ENCODE measurements at places on chromosomes 12 and 14.

DNA sequence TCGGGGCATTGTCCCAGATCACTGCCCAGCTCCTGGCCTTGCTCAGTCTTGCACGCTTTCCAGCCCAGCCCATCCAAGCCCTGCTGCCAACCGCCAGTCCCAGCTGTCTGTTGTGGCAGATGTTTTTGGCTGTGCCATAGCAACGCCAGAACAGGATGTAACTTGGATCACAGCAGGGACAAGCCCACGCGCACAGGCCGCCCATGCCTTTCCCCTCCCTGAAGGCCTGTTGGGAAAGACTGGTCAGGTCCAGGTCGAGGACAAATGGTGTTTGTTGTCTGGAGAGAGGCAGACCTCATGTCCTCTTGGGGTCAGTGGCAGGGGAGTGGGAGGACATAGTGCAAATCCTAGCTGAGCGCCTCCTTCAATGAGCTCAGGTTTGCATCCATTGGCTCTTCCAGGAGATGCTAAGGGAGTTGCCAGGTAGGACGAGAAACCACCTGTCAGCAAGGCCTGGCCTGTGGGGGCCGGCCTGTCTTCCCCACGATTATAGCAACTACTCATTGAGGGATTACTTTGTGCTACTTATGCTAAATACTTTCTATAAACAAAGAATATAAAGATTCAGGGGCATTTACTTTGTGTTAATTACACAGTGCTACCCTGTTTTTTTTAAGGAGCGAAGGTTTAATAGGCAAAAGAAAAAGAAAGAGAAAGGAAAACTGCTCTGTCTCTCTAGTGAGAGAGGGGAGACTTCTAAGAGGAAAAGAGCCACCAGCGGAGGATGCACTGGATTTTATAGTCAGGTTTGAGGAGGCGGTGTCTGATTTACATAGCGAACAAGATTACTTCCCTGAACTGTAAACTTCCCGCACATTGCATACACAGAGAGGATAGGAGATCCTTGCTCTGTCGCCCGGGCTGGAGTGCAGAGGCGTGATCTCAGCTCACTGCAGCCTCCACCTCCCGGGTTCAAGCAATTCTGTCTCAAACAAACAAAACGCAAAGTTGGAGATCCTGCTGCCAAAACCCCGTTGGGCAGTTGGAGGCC is 42.8 kb upstream of the CORO1C start:
- DNase-seq, result no peak
- peaks cover 3% of the 10 kb centered on the region for H3K27me3 ChIP-seq
- no peak overlapping the region for H3K4me3 ChIP-seq
- no peaks in the 10 kb centered on the region for H3K36me3 ChIP-seq
- no peak overlapping the region for H3K27ac ChIP-seq

DNA sequence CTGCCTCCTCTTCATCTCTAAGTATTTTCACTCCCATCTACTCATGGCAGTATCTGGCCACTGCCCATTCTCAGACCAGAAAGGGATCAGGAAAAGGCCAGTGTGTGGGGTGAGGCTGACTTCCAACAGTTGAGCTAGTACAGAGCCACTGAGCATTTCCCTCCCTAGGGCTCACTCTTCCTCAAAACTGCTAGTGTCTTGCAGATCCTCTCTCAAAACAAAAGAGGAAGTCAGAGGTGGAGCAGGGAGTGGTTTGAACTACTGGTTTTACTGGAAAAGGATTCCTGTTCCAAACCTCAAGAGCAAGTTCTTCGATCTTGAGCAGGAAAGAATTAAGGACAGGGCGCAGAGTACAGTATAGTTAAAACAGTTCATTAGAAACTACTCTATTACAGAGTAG is 11.7 kb upstream of the RNASE10 start:
- no peaks in the 10 kb centered on the region for H3K36me3 ChIP-seq
- H3K4me3 ChIP-seq, result no peak overlapping the region
- H3K27me3 ChIP-seq, result peaks cover 1% of the 10 kb centered on the region

DNA sequence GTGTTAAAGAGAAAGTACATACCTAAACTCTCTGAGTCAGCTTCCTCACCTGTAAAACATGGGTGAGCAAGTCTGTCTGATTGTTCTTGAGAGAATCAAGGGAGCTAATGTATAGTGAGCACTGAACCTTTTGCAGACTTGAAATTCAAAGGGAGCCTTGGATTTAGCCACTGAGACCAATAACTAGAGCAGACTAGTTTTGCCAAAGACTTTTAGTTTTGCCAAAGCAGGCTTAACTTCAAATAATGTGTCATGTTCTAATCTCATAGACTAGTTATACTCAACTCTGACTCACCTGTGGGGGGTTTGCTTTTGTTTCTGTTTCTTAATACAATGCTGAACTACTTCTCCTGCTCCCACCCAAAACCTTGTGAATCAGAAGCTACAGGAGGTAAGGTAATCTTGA is 123.7 kb downstream of the SLC25A21 start:
- no peaks in the 10 kb centered on the region for H3K27me3 ChIP-seq
- no peaks in the 10 kb centered on the region for H3K36me3 ChIP-seq
- no peak overlapping the region for H3K4me3 ChIP-seq
- H3K27ac ChIP-seq, result no peak overlapping the region
- no peak for DNase-seq

GRCh38 chr12:93059925-93060665 is 131.0 kb upstream of the EEA1 start:
- no peak overlapping the region for H3K27ac ChIP-seq
- no peaks in the 10 kb centered on the region for H3K36me3 ChIP-seq
- H3K4me1 ChIP-seq, result peaks cover 14% of the 10 kb centered on the region
- no peak overlapping the region for H3K4me3 ChIP-seq
- H3K27me3 ChIP-seq, result peaks cover 19% of the 10 kb centered on the region

- peaks cover 11% of the 10 kb centered on the region for H3K4me1 ChIP-seq
- DNase-seq, result no peak
- no peak overlapping the region for H3K4me3 ChIP-seq
- H3K27ac ChIP-seq, result no peak overlapping the region
Observed at GRCh38 chr12:52591521-52591920, 9.7 kb downstream of the KRT72 start.

DNA sequence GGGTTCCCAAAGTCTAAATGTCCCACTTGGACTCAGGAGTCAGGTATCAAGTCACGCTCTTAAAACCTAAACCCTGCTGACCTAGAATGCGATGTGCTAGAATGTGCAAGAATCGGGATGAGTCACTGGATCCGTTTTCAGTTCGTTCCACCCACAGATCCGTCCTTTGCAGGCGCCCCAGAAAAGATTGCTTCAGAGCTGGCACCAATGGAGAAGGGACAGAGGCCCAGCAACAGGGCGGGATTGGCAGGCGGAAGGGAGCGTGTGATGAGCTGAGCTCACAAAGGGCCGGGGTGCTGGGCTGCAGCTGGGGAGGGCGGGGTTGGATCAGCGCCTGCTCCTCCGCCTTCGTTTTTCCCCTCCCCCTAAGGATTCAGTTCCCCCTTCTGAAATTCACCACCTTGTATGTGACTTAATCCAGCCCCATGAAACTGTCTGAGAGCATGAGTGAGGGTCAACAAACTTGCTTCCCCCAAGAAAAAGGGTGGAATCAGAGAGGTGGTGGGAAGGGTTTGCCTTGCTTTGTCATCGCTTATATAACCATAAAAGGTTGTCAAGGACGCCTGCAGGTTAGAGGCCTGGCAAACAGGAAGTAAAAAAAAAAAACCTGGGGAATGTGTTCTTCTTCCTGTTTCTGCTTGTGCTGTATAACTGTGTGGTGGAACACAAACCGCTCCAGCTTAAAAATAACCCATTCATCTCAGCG is 2.8 kb upstream of the UBC start:
- H3K36me3 ChIP-seq, result peaks cover 27% of the 10 kb centered on the region
- DNase-seq, result peak; percentile 97
- H3K27ac ChIP-seq, result peak overlapping the region; percentile 98

- peaks cover 35% of the 10 kb centered on the region for H3K4me1 ChIP-seq
- DNase-seq, result peak; percentile 44
- H3K27ac ChIP-seq, result no peak overlapping the region
- H3K36me3 ChIP-seq, result no peaks in the 10 kb centered on the region
- peaks cover 27% of the 10 kb centered on the region for H3K27me3 ChIP-seq
Observed at GRCh38 chr12:122006186-122006926, 15.3 kb upstream of the BCL7A start.

- H3K27ac ChIP-seq, result no peak overlapping the region
- H3K4me3 ChIP-seq, result no peak overlapping the region
- no peaks in the 10 kb centered on the region for H3K4me1 ChIP-seq
- DNase-seq, result no peak
Observed at GRCh38 chr12:54697851-54698250, 49.7 kb upstream of the DCD start.

GRCh38 chr12:89327486-89328094 is 24.7 kb downstream of the DUSP6 start:
- DNase-seq, result no peak
- no peak overlapping the region for H3K4me3 ChIP-seq
- peaks cover 4% of the 10 kb centered on the region for H3K4me1 ChIP-seq
- peaks cover 9% of the 10 kb centered on the region for H3K36me3 ChIP-seq

DNA sequence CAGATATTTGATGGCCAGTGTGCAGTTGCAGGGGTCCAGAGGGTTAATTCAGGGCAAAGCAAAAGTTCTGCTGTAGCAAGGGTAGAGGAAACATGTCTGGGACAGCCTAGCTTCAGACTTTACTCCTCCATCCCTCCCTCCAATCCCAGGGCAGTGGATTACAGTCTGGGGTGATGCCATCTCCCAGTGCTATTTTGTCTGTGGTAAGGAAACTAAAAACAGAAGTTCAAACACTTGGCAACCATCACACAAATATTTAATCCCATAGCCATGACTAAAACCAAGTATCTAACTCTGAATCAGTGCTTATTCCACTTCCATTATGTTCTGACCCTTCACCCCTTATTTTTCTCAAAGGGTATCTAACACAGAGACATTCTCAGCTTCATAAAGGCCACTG is 61.8 kb downstream of the PIK3C2G start:
- H3K27ac ChIP-seq, result no peak overlapping the region
- H3K36me3 ChIP-seq, result no peaks in the 10 kb centered on the region
- no peak overlapping the region for H3K4me3 ChIP-seq
- no peaks in the 10 kb centered on the region for H3K4me1 ChIP-seq

- peaks cover 73% of the 10 kb centered on the region for H3K27me3 ChIP-seq
- H3K27ac ChIP-seq, result no peak overlapping the region
- peaks cover 6% of the 10 kb centered on the region for H3K36me3 ChIP-seq
- H3K4me3 ChIP-seq, result no peak overlapping the region
- DNase-seq, result no peak
Observed at GRCh38 chr14:20628063-20628854, 13.2 kb downstream of the OR6S1 start.

DNA sequence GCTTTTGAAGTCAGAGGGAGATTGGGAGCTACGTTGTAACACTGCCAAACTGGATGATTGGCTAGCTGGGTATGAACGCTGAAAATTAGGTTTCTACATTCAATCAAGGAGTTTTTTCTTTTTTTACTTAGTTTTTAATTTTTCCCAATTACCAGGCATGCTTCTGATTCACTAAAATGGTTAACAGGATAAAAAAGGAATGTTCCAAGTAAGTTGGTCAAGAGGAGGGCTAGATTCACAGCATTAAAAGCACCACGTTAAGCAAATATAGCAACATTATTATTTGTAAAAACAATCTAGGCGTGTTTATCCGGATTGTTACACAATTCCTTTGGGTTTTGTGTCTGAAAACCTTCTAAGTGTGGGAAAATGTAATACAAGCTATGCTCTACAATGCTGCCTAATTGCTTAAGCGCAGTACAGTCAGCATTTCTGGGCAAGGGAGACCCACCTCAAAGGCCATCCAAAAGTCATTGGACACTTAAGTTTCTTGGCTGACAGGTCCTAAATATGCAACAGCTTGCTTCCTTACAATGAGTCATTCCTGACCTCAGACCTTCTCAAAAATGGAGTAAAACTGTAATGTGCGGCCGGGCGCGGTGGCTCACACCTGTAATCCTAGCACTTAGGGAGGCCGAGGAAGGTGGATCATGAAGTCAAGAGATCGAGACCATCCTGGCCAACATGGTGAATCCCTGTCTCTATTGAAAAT is 1.2 kb downstream of the RPLP0 start:
- H3K27me3 ChIP-seq, result no peaks in the 10 kb centered on the region
- peaks cover 51% of the 10 kb centered on the region for H3K4me1 ChIP-seq
- peak; percentile 34 for DNase-seq
- peaks cover 57% of the 10 kb centered on the region for H3K36me3 ChIP-seq
- peak overlapping the region; percentile 89 for H3K4me3 ChIP-seq
- H3K27ac ChIP-seq, result peak overlapping the region; percentile 98

GRCh38 chr14:68797121-68797670 is 4.3 kb upstream of the ZFP36L1 start:
- H3K36me3 ChIP-seq, result peaks cover 31% of the 10 kb centered on the region
- DNase-seq, result no peak
- H3K4me1 ChIP-seq, result peaks cover 50% of the 10 kb centered on the region
- H3K27ac ChIP-seq, result peak overlapping the region; percentile 100

- no peak for DNase-seq
- H3K27me3 ChIP-seq, result no peaks in the 10 kb centered on the region
- no peaks in the 10 kb centered on the region for H3K36me3 ChIP-seq
Observed at GRCh38 chr14:90544566-90544965, 147.7 kb downstream of the CALM1 start.

- peaks cover 5% of the 10 kb centered on the region for H3K27me3 ChIP-seq
- H3K4me1 ChIP-seq, result no peaks in the 10 kb centered on the region
- no peak overlapping the region for H3K27ac ChIP-seq
- no peaks in the 10 kb centered on the region for H3K36me3 ChIP-seq
- DNase-seq, result no peak
Observed at GRCh38 chr12:22306311-22306710, 28.2 kb downstream of the ST8SIA1 start.

DNA sequence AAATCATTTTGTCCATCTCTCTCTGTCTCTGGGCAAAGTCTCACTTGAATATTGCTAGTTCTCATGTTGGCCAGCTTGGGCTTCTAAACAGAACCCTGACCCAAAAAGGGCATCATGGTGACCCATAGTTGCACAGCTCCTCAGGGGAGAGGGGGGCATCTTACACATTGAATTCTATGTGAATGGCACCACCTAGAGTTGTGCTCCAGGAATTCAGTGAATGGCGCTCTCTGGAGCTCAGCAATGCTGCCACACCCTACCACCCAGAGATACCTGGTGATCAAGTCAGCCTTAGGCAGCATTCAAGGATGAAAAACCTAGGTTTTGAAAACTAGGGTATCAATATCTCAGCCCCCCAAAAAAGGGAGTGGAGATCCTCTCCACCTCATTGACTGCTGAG is 50.6 kb downstream of the SMUG1 start:
- H3K27me3 ChIP-seq, result peaks cover 27% of the 10 kb centered on the region
- no peak overlapping the region for H3K27ac ChIP-seq
- H3K4me3 ChIP-seq, result no peak overlapping the region

GRCh38 chr14:63949696-63950095 is 96.9 kb downstream of the SYNE2 start:
- peaks cover 14% of the 10 kb centered on the region for H3K4me1 ChIP-seq
- no peak for DNase-seq
- peaks cover 67% of the 10 kb centered on the region for H3K36me3 ChIP-seq
- no peak overlapping the region for H3K27ac ChIP-seq
- no peak overlapping the region for H3K4me3 ChIP-seq
- no peaks in the 10 kb centered on the region for H3K27me3 ChIP-seq

DNA sequence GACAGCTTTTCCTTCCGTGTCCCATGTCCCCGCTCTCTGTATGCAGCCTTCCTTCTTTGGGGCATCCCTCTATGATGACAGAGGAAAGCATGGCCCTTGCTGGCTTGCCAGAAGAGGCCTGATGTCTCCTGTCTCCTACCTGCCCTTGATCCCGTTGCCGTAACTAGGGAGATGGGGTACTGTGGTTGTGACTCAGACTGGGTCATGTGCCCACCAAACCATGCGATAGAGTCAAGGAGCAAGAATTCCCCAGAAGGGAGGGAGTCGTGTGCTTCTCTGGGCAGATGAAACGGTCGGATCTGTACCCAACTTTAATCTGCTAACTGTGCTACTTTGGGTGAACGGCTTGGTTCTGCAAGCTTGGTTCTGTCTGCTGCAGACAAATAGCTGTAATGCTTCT is 99.1 kb upstream of the DYNC1H1 start:
- no peak overlapping the region for H3K27ac ChIP-seq
- H3K4me3 ChIP-seq, result no peak overlapping the region
- H3K4me1 ChIP-seq, result peaks cover 5% of the 10 kb centered on the region
